ENCODE measurements at places on chromosomes 5 and 9.

GRCh38 chr5:77420940-77421339 is 71.2 kb downstream of the WDR41 start:
- DNase-seq, result no peak

DNA sequence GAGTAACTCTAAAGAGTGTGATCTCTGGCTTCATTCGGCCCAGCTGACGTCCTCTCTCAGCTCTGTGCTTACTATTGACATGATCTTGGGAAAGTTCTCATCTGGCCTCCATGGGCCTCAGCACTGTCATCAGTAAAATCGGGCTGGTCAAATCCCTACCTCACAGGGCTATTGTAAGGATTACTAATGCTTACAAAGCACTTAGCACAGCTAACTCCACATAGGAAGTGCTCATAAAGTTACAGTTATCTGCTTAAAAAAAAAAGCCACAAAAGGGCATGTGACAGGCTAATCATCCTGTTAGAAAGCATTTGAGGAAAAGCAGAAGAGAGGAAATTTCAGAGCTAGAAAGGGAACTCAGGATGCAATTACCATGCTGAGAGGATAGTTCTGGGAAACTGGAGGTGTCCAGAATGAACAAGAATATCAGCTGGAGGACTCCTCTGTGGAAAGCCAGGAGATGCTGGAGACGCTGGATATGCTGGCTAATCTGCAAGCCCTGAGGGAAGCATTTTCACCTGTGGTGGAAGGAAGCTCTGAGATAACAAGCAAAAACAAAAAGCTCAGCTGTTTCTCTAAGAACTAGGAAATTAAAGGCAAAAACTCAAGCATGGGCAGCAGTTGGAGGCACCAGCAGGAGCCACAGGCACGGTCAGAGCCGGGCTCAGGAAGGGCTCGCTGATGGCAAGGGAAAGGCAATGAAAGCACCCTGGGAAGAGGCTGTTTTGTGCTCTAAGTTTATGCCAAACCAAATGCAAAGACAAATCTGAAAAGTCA is 4.4 kb upstream of the BHMT start:
- DNase-seq, result no peak

DNA sequence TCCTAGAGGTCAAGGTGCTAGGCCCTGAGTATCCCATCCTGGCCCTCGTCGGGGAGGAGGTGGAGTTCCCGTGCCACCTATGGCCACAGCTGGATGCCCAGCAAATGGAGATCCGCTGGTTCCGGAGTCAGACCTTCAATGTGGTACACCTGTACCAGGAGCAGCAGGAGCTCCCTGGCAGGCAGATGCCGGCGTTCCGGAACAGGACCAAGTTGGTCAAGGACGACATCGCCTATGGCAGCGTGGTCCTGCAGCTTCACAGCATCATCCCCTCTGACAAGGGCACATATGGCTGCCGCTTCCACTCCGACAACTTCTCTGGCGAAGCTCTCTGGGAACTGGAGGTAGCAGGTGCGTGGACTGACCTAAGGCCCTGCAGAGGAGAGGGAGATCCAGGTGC is 7.9 kb downstream of the BTNL9 start:
- DNase-seq, result no peak

GRCh38 chr9:108586471-108587139 is 269.2 kb downstream of the ACTL7B start:
- no peak for DNase-seq

GRCh38 chr9:126499005-126499910 is 114.5 kb upstream of the LMX1B start:
- DNase-seq, result no peak

DNA sequence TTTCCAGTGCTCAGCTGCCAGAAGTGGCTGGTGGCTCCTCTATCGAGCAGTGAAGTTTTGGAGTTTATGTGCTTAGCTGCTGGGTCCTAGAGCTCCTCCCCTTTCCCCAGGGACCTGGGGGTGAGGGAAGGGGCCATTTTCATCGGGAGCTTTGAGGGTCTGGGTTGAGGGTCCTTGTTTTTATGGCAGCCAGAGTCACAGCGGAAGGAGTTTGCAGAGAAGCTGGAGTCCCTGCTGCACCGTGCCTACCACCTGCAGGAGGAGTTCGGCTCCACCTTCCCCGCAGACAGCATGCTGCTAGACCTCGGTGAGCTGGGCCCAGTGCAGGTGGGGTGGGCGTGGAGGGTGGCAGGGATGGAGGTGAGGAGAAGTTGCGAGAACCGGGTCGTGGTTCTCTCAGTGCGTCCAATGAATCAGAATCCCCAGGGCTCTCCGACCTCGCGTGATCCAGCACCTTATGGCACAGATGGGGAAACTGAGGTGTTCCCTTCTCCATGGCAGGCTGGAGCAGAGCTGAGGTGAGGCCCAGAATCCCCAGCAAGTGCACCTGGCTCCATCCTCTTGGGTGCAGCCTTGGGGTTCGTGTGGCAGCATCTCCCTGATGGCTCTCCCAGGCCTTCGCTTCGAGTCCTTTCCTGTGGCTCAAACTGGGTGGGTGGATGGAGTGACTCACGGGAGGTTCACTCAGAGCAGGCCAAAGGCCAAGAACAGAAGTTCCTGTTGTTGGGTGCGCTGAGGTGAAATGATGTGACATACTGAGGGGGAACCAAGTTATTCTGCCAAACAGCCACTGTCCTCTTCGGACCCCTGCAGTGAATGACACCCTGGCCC is 21.7 kb upstream of the DOLPP1 start:
- no peak for DNase-seq

DNA sequence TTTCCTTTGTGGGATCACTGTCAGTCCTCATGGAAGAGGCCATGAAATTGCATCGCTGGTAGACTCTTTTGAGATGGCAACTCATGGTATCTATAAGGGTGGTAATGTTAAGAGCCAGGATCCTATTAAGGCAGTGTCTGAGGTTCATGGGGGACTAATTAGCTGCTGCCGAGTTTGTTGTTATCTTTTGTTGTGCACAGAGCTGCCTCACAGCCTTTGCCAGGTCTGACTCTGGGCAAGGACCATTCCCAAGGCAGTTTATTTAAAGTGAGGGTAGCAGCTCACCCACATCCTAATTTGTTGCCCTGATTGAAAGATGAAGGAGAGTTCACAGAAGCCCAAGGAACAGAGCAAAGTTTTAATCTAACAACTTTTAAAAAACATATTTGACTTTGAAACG is 7.9 kb downstream of the SMARCA2 start:
- no peak for DNase-seq

- DNase-seq, result peak; percentile 84
Observed at GRCh38 chr9:35690614-35691333, 1.0 kb upstream of the TPM2 start.

GRCh38 chr5:68381909-68382308 is 166.4 kb downstream of the PIK3R1 start:
- no peak for DNase-seq

- DNase-seq, result no peak
Observed at GRCh38 chr5:135694012-135694411, 115.2 kb upstream of the CXCL14 start.

DNA sequence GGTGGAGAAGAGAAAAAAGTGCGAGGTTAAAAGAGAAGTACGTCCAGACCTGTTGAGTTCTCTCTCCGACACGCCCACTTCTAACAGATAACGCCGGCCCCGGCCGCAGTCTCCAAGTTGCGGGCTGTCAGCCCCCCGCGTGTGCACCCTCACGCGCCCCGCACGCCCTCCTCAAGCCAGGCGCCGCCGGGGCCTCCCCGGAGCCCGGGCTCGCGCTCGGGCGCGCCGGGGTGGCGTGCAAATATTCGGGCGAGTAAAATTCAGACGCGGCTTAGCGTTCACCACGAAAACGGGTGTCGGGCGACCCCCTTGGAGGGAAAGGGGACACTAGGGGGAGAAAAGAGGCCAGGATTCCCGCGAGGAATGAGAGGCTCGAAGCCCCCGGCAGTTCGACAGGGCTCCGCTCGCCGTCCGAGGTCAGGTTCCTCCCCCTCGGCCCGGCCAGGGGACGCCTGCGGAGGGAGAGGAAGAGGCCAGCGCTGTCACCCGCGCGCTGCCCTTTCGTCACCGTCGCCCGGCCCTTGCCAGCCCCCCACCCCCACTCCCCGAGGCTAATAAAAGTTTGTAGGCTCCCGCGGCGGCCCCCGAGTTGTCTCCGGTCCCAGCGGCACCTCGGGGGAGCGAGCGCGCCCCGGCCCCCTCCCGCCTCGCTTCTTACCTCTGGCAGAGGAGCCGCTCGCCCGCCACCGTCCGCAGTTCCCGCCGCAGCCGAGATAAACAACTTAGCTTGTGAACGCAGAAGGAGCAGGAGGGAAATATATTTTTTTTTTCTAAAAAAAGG is 743 bp downstream of the NR3C1 start:
- DNase-seq, result peak; percentile 71

DNA sequence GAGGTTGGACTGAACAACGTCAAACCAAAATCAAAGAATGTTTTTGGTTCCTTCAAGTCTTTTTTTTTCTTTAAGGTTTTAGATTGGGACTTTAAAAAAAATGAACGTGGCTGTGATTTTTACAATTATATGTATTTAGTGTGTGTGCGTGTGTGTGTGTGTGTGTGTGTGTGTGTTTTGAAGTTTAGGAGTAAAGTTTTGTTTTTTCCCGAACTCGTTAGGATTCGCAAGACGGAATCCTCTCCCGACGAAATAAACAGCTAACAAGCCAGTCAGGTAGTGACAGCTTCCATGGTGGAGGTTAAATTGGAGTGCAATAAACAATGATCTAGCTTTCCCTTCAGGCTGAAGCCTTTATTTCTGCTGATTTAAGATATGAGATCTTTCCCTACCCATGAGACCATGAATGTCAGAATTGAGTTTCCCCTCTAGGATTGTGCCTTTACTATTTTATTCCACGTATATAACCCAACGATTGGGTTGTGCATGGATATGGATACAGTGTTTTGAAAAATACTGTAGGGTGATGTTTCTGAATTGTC is 1.2 kb downstream of the KIAA1958 start:
- DNase-seq, result no peak

DNA sequence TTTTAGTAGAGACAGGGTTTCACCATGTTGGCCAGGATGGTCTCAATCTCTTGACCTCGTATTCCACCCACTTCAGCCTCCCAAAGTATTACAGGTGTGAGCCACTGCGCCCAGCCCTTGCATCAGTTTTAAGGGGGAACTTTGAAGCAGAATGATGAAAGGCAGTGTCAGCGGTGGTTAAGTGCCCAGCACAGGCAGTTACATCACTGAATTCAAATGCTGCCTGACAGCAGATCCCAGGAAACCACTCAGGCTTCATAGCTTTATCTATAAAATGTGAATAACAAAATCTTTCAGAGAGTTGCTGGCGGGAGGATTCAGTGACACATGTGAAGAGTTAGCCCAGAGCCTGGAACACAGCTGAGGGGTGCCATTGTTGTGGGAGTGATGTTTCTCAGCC is 26.5 kb downstream of the FGF1 start:
- DNase-seq, result no peak

DNA sequence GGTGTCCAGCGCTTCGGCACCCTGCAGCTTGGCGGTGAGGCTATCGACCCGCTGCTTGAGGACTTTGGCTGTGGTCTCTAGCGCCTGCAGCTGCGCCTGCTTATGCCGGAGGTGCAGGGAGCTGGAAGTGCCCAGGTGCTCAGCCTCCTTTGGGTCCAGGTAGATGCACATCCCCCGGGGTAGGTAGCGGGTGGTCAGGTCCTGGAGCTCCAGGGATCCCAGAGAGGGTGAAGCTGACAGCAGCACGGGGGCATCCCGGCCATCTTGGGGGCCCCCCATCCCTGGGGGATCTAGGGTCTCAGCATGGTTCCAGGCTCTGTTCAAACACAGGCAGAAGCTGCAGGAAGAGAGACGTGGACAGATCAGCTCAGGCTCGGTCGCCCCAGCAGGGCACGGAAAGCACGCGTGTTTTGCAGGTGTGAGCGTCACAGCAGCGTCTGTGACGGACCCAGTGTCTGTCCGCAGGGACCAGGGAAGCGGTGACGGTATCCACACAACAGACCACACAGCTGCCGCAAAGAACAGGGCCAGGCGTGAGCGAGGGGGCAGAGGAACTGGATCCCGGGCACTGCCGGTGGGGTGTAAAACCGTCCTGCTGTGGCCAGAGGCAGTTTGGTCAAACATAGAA is 17.4 kb downstream of the CCDC187 start:
- no peak for DNase-seq

- no peak for DNase-seq
Observed at GRCh38 chr5:136491806-136492205, 126.5 kb upstream of the TRPC7 start.

DNA sequence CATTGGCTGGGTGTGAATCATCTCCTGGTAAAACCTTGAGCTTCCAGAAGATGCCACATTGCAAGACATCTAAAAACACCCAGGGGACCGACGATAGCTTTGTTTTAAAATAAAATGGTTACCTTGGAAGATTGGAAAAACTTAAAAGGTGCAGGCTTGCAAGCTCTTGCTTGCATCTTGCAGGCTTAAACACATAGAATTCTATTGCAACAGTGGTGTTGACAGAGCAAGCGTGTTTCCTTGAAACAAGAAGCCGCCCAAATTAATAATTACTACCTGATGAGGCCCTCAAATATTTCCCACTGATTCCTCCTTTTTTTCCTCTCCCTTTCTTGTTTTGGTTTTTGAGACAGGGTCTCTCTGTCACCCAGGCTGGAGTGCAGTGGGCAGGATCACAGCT is 137.1 kb upstream of the BASP1 start:
- no peak for DNase-seq

DNA sequence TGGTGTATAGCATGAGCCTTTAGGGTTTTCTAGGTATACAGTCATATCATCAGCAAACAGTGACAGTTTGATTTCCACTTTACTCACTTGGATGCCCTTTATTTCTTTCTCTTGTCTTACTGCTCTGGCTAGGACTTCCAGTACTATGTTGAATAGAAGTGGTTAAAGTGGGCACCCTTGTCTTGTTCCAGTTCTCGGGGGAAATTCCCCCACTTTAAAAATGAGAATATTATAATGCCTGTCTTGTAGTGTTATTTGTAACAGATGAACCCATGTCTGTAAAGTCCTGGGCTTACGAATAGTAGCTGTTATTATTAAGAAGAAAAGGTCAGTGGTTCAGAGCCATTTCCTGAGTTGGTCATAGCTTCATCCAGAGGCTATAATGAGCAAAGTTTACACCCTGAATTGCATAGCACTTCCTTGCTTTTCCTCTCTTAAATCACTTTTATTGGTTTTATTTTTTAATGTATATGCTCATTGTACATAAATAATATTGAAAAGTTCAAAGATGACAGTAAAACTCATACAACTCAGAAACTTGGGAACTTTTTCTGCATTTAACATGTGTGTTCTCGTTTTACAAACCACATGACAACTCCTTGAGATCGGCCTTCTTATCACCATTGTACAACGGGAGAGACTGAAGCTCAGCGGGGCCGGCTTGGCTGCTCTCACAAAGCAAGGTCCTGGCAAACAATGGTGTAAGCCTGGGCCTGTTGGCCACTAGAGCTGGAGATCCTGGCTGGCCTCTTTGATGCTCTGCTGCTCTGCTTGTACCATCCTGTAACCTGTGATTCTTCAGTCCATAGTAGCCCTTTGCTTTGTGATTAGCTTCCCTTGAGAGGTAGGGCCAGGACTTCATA is 85.2 kb downstream of the CYFIP2 start:
- DNase-seq, result no peak

GRCh38 chr5:80254767-80255430 is 949 bp downstream of the SERINC5 start:
- DNase-seq, result no peak

- no peak for DNase-seq
Observed at GRCh38 chr9:96495341-96495740, 45.4 kb downstream of the HABP4 start.

- DNase-seq, result no peak
Observed at GRCh38 chr5:170821257-170821800, 37.8 kb downstream of the GABRP start.

GRCh38 chr9:5536684-5537083 is 26.4 kb downstream of the PDCD1LG2 start:
- no peak for DNase-seq

Measured in adrenal gland (tissue), 19 donors.